ENCODE measurements at places on chromosomes 7 and 10.

- peak; percentile 69 for DNase-seq
Observed at GRCh38 chr10:28681928-28682750, 4.8 kb downstream of the BAMBI start.

GRCh38 chr7:75971309-75971960 is 23.0 kb downstream of the TMEM120A start:
- no peak for DNase-seq

DNA sequence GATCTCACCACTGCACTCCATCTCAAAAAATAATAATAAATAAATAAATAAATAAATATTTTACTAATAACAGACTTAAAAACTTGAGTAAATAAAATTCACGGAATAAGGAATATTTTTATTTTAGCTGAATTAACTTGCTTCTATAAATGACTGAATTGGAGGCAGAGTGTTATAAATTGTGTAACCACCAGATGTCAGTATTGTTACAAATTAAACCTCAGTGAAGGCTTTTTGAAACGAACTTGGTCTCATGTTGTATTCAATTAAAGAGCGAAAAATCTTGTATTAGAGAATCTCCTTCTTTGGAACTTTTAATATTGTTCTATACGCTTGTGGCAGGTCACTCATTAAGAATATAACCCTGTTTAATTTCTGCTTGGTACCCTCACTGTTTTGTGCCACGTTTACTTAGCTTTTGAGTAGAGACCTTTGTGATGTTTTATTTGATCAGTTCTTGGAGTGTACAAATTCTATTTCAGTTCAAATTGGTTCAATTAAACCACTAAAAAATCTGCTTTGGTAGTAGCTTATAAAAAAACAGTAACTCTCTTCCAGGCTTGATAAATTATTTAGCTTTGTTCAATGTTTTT is 45.6 kb upstream of the SCIN start:
- DNase-seq, result peak; percentile 71

DNA sequence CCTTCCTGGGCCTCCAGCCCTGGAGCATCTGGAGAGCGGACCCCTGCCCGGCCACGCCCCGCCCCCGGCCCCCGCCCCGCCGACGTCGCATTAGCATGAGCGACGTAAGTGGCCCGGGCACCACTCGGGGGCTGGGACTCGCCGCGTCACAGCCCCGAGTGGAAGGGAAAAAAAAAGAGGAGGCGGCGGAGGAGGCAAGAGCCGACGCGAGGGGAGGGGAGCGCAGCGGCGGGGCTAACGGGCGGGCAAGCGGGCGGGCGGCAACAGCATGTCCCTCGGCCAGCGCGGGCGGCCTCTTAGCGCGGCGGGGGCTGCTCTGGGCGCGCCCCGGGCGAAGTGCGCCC is at the start of gene SLC18A3:
Gene SLC18A3, plus strand, starts transcription at position 197 of the 344 bp plus-strand sequence. CDS start 431 bp downstream, outside the sequence.
- DNase-seq, result no peak

Measured in OCI-M1 (cell line).